ENCODE measurements at places on chromosomes 7 and 10.

- DNase-seq, result no peak
Measured at GRCh38 chr10:50312464-50313437, 61.4 kb upstream of the ASAH2 start.

- no peak for DNase-seq
Measured at GRCh38 chr7:23863209-23863787, 153.3 kb downstream of the STK31 start.

DNA sequence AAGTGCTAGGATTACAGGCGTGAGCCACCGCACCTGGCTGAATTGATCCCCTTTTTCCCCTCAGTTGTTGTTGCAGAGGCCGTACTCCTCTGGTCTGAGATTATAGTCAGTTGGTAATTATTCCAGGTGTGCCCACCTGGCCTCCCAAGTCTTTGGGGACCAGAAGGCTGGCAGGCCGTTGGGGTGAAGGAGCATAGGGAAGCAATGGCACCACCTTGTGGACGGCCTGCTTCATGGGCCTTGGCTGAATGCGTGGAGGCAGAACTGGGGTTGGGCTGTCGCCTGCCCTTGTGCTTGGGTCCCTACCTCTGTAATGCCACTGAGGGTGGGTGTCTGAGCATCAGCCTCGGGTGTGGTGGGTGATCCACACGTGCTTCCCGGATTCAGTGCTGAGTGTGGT lies 125.7 kb downstream of the RGS10 start:
- DNase-seq, result peak; percentile 61

- no peak for DNase-seq
Measured at GRCh38 chr7:131152766-131153165, 174.9 kb upstream of the MKLN1 start.

- DNase-seq, result no peak
Measured at GRCh38 chr10:1308173-1308961, 252.2 kb downstream of the WDR37 start.

GRCh38 chr10:99779335-99779734 lies 3.1 kb upstream of the ABCC2 start:
- DNase-seq, result no peak

DNA sequence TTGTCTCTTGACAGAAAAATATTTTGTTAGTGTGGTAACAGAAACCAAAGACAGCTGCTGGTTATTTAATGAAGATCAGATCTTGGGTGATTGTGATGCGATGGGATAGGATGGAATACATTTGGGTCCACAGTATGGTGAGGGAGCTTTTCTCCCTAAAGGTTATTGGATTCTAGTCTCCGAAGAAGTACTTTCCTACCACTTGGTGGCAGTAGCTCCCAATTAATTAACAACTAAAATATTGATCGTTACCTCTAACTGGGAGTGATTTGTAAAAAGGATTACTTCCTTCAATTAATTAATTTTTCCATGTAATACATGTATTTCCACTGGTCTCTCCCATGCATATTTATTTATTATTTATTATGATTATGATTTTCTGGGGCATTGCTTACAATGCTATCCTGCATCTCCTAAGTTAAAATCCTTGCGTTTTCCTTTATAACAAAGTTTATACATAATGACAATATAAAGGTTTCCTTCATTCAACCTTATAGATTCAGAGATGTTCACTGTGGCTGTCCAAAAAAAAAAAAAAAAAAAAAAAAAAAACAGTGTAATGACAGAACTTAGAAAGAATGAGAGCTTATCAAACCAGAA lies 25.6 kb downstream of the TMEM196 start:
- DNase-seq, result no peak

DNA sequence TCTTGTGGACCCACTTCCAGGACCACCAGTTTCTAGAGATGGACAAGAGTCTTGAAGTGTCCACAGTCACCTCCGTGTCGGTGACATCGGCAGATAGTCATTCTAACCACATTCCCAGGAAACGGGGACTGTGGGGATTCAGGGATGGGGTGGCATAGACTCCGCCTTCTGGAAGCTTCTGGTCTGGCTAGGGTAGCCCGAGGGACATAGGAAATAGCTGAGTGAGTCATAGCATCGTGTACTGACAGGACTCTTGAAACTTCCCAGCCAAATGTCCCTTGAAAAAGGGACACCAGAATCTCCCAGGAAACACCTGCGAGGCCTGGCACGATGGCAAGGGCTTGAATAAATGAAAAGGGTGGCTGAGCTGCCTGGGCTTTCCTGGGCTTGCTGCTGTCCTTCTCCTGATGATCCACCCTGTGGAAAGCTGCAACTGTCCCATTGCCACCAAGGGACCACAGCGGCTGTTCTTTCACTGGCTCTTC lies 84.1 kb upstream of the LRRC4 start:
- no peak for DNase-seq

GRCh38 chr10:103752680-103753248 lies 102.6 kb downstream of the SH3PXD2A start:
- peak; percentile 61 for DNase-seq

DNA sequence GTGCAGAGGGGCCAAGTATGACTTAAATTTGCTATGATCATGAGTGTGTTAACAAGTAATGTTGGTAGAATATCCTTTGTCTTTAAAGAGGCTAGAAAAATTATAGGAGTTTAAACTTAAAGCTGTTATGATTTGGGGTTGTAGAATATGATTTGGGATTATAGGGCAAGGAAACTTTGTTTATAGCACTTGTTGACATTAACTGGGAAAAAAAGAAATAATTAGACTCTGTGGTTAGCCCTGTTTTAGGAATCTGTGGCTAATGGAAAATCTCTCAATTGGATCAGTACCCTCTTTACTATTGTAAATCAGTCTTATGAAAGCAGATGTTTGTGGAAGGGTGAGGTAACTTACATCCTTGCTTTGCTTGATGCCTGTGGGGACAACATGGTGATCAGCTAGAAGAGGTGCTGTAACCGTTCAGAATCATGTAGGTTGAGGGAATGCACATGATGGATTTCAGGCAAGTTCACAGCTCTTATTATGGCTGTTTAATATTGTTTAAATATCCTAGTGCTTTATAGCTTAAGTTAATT lies 11.1 kb downstream of the ING3 start:
- no peak for DNase-seq

GRCh38 chr10:112721080-112721698 lies 228.9 kb upstream of the TCF7L2 start:
- no peak for DNase-seq

DNA sequence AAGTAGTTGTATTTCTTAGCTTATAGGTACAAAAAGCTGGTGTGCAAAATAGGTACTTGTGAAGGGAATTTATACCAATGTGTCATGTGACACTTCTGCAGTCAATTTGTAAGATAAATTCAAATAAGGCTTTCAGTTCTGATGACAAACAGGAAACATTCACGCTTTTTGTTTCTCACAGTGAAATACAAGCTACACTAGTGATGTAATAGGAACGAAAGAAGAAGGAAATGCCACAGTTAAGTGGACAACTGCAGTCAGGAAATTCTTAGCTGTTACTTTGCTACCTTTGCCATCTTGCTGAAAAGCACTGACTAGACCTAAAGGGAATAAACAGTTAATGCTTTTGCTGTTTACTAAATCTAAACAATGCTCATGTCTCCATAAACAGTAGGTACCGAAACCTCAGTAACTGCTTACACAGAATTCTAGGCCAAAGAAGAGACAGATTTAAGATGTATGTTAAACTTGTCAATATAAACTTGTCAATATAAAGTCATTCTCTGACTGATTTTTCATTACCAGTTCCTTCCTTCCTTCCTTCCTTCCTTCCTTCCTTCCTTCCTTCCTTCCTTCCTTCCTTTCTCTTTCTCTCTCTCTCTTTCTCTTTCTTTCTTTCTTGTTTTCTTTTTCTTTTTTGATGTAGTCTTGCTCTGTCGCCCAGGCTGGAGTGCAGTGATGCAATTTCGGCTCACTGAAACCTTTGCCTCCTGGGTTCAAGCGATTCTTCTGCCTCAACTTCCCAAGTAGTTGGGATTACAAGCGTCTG lies 10.1 kb downstream of the OTUD1 start:
- DNase-seq, result no peak

DNA sequence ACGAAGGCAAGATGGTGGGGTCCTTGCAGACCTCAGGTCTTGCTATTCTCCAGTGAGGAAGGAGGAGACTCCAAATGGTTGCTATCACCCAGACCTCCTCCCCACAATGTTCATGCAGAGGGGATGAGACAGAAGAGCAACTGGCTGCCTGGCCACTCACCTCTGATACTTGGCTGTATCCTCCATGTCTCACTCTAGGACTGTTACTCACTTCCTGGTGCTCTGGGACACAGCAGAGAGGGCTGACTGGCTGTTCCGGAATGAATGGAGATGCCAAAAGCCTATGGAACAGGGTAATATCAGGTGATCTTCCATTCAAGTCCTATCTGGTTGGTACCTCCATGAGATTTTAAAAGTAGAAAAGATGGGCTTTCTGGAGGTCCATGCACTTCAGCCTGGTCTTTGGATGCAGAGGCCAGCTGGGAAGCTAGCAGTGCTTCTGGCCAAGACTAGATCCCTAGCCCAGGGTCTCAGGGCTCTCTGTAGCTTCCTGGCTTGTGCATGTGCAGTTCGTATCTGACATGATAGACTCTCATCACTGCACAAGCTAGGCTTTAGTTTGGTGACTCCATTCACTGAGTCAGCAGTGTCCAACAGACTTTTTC lies 27.0 kb upstream of the ABI1 start:
- DNase-seq, result no peak

- DNase-seq, result no peak
Measured at GRCh38 chr7:110130669-110131068, 960.3 kb upstream of the LRRN3 start.

DNA sequence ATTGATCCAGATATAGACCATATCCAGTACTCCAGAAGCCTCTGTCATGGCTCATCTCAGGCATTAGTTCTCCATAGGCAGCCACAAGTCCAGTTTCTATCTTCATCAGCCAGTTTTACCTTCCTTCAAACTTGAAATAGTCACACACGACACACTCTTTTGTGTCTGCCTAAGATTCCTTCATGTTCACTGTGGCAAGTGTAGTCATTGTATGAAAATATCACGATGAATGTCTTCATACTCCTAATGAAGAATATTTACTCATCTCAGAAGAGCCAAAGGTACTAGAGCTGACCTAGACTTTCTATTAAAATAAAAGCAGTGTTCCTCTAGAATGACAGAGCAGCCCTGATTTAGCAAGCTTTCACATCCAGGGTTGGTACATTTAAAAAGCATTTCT lies 230.7 kb downstream of the SNX13 start:
- DNase-seq, result no peak

DNA sequence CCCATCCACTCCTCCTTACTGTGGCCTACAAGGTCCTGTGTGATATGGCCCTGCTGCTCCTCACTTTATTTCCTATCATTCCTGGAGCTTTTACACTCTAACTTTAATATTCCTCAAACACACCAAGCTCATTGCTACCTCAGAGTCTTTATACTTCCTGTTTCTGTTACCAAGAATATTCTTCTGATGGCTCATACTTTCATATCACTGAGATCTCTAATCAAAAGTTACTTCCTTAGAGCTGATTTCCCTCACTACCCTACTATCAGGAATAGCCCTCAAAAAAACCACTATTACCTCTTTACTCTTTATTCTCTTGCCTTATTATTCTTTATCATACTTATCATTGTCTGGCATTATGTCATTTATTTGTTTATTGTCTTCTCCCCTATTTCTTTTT lies 5.8 kb upstream of the PPP3CB start:
- DNase-seq, result no peak

DNA sequence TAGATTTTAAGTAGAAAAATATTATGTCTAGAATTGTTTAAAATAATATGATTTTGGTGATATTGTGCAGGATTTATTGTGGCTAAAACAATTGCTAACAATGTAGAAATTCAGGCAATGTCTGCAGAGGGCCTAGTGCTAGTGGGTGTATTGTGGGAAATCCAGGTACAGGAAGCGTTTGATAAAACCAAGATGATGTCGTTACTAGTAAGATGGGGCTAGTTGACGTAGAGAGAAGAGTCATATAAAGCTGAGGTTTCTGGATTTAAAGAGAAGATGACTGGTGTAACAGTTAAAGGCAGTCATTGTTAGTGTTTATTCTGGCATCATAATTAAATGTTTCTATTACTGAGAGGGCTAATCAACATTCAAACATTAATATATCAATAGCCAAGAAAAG lies 43.5 kb downstream of the ADK start:
- no peak for DNase-seq

DNA sequence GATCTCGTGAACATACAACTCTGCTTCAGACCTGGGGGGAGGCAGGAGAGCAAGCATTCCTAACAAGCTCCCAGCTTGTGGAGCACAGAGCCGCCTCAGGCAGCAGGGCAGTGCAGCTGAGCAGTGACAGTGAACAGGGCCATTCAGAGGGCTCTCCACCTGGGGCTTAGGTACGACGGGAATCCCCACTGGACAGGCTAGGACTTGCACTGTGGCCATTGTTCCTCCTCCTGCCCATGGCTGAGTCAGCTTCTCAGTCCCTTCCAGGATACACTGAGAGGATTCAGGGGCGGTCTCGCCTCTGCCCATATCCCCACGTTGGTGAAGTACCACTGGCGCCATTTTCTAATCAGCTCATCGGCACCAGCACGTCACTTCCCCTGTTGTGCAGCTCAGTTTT lies 71.1 kb downstream of the FIGNL1 start:
- DNase-seq, result no peak

- no peak for DNase-seq
Measured at GRCh38 chr10:68224810-68225209, 7.1 kb downstream of the ATOH7 start.

- no peak for DNase-seq
Measured at GRCh38 chr10:80590585-80591125, 53.0 kb downstream of the SH2D4B start.

GRCh38 chr10:122713091-122713885 lies 13.6 kb upstream of the C10orf120 start:
- DNase-seq, result no peak

GRCh38 chr7:55073051-55073511 lies 54.3 kb downstream of the EGFR start:
- no peak for DNase-seq

- peak; percentile 78 for DNase-seq
Measured at GRCh38 chr10:119103903-119104653, at the start of gene DENND10. Gene DENND10, plus strand, starts transcription at chr10:119104113. Its CDS starts 30 bp downstream, at chr10:119104143.

- DNase-seq, result no peak
Measured at GRCh38 chr7:125032943-125033342, 103.3 kb upstream of the POT1 start.

- no peak for DNase-seq
Measured at GRCh38 chr7:149197675-149198074, 2.3 kb downstream of the ZNF282 start.

DNA sequence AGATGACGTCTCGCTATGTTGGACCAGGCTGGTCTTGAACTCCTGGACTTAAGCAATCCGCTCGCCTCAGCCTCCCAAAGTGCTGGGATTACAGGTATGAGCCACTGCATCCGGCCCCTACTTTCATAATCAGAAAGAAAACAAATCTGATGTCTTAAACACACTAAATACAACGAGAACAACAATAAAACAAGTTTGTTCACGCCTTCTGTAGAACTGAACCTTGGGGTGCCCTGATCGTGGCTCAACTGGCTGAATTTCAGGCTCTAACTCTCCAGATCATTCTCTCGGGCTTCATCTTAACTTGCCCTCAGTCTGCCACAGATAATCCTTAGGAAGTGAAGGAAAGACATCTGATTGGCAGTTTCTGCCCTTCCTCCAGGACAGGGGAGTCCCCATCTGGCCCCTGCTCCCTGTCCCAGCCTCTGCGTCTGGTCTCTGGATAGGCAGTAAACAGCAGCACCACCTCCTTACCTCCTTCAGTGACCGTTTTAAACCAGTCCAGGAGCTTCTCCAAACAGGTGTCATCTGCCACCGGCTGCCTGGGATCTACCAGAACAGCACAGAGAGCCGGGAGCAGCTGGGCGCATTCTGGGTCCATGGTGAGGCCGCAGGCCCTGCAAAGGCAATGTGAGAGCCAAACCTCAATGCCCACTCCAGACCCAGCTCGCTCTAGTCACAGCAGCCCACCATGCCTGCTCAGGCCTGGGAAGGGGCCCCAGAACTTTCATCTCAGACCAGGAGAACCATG lies 1.3 kb downstream of the BRAT1 start:
- no peak for DNase-seq
